ENCODE measurements at places on chromosomes 16 and 17. TPM values are rescaled to one million over a fixed set of nuclear protein-coding genes. Genes with fewer than 3 reads are reported as not detected.

The CARD14 gene
- not detected for total RNA-seq

The PYY gene
- not detected for total RNA-seq

The PRKCB gene
- total RNA-seq: 13.6 TPM

The KCNJ2 gene
- total RNA-seq: 11.3 TPM

The TM4SF5 gene
- not detected for total RNA-seq

The ODAD4 gene
- 2.2 TPM for total RNA-seq

The DRC7 gene
- not detected for total RNA-seq

The EMC8 gene
- 28.9 TPM for total RNA-seq

The CACNG5 gene
- not detected for total RNA-seq

The RBFOX1 gene
- 0.12 TPM for total RNA-seq

The SCARF1 gene
- 10.1 TPM for total RNA-seq

The ADORA2B gene
- total RNA-seq: 0.40 TPM

The GAS7 gene
- 62.6 TPM for total RNA-seq

The TMEM114 gene
- total RNA-seq: not detected

The PLXDC1 gene
- 15.6 TPM for total RNA-seq
